ENCODE measurements at places on chromosomes 4 and X.

- DNase-seq: no peak
Measured at GRCh38 chr4:95061220-95061619, 303.5 kb downstream of the BMPR1B start.

DNA sequence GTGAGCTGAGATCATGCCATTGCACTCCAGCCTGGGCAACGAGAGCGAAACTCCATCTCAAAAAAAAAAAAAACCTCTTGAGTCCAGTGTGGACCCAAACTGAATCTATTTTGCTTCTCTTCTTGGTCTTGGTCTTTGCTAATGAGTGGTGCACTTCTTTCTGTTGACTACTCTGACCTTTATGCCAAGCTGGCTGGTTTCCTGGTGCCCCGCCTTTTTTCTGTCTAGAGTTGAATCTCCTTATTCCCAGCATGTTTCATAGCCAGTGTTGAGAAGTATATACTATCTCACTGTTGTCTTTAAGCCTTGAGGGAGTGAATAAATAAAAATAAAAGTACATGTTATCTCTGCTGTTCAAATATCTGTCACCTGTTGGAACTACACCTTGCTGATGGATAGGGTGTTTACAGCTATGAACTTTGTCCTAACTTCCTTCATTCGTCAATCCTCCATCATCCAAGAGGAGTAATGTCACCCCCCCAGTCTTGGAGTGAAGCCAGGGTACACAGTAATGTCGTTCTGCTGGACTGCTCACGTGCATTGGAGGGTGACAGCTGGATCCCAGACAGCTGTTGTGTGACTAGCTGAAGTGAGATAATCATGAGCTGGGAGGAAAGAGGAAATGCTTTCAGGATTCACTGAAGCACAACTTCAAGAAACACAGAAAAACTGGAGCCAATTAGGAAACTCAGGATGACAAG, 99.3 kb upstream of the PRKG2 start:
- DNase-seq: no peak

DNA sequence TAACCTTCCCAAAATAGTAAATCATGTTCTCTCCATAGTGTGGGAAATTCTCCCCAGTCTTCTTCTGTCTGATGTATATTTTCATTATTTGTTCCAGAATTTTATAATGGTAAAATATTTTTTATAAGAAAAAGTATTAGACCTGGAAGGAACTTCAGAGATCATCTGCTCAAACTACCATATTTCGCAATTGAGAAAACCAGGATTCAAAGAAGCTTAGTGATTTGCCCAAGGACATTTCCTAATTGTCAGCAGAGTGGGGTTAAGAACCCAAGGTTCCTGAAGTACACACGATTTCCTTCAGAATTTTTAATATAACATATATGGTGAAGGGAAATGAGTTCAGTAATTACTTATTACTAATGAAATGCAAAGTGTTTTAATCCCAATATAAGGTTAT, 24.1 kb downstream of the OCIAD1 start:
- no peak for DNase-seq

DNA sequence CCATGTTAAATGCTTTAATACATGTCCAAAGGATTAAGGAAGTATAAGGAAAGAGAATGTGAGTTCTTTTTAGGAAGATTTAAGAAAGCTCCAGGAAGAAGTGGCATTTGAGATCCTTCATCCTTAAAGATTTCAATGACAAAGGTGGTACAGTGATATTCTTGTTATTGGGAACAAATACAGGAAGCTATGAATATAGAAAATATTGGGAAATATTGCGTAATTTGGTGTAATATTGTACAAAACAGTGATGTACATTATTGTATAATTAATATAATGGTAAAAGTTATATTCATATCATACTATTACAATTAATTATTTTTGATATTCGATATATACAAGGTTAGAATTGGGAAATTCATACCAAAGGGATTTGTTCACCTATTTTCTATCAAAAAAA, 937.9 kb downstream of the CCSER1 start:
- no peak for DNase-seq

- DNase-seq: no peak
Measured at GRCh38 chr4:45944000-45944399, 179.9 kb downstream of the GABRG1 start.

GRCh38 chrX:48003367-48003757, 427 bp downstream of the ZNF182 start:
- DNase-seq: peak; percentile 17

DNA sequence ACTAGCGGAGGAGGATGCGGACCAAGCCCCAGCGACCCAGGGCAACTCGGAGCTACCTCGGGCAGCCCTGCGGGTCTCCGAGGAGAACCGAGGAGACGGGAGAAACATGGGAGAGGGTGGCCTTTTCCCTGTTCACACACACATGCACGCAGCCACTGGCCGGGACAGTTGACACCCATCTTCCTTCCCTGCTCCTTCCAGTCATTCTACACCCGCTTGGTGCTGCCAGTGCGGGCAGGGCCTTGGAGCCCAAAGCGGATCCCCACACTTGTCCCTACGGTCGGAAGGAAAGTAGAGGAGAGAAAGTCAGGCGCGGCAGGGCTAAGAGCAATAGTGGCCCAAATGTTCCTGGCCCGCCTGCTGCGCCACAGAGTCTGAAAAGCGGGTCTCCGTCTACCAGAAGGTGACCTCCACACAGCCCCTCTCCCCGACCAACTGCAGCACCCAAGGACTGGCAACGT, 1.1 kb upstream of the PPP3CA start:
- no peak for DNase-seq

DNA sequence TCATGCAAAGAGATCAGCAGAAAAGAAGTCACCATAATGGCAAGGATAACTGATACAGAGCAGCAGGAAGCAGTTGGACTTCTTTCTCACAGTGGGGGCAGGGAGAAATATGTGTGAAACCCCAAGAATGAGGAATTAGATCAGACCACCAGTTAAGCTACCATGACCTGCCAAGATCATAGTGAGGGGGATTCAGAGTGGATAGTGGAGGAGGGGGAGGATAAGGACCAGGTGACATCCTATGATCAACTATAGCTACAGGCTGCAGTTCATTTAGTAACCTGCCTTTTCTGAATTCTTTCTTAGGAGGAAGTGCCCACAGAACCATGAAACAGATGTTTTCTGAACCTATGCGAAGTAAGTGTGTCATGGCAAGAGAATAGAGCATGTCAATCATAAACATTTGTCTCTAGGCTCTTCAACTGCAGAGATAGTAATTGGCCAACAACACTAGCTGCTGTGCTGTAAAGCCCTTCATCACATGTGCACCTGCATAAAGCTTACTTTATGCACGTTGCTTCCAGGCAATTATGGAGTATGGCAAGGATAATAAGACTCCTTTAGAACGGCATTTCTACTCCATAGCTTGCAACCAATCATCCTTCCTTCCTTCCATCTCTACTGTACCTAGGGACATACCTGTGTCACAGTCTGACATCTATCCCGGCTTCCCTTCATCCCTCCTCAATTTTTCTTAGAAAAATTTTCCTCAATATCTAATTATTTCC, 329.7 kb downstream of the EPHA5 start:
- no peak for DNase-seq

- DNase-seq: no peak
Measured at GRCh38 chr4:40829586-40829985, 79.8 kb downstream of the NSUN7 start.

- no peak for DNase-seq
Measured at GRCh38 chr4:80075995-80076675, 3.1 kb upstream of the ANTXR2 start.

DNA sequence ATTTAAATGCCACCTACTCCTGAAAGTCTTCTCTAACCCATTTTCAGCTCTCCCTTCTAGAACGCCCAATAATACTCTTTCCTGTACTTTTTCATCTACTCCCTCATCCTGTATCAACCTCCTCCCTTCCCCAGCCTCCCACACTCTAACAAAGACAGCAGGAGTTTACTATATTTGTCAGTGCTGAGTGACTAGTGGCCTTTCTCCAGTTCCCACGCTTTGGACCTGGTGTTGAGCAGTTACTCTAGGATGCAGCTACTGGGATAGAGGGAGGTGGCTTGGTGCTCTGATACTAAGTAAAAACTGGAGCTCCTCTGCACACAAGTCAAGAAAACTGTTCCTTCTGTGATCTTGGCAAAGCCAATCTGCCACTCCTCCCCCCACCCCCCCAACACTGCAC, 36.1 kb upstream of the KLHL13 start:
- no peak for DNase-seq

GRCh38 chrX:130120746-130121504, 10.6 kb upstream of the ELF4 start:
- DNase-seq: peak; percentile 67

GRCh38 chr4:10099499-10100325, 16.9 kb downstream of the WDR1 start:
- DNase-seq: no peak
